Inflammatory macrophage treated with lipopolysaccharide for 1 hour (primary cell): ENCODE measurements at places on chromosomes 6 and 20.

DNA sequence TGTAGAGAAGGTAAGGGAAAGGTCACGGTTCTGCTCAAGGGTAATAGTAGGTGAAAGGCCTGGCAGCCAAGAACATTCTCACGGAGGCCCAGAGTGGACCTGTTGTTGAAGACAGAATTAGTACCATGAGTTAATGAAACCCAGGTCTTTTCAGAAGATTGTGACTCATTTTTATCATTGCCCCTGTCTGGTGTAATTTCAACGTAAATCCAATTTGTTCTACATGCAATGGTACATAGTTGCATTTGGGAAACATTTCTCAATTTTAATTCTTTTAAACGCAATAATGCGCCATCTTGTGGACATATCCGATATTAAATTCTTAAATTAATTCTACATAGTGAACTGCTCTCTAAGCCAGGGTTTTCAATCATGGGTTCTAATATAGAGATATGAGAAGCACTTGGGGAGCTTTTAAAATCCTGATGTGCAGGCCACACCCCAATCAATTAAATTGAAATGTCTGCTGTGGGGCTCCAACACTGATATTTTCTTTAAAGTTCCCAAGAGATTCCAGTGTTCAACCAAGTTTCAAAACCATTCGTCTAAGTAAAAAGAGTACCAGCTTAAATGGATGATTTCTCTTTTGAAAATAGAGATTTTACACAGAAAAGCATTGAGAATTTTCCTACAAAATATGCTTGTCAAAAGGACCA lies 257.4 kb downstream of the PLCB1 start:
- peak; percentile 97 for DNase-seq

- no peak for DNase-seq
Observed at GRCh38 chr6:76381612-76382011, 309.1 kb upstream of the IMPG1 start.

DNA sequence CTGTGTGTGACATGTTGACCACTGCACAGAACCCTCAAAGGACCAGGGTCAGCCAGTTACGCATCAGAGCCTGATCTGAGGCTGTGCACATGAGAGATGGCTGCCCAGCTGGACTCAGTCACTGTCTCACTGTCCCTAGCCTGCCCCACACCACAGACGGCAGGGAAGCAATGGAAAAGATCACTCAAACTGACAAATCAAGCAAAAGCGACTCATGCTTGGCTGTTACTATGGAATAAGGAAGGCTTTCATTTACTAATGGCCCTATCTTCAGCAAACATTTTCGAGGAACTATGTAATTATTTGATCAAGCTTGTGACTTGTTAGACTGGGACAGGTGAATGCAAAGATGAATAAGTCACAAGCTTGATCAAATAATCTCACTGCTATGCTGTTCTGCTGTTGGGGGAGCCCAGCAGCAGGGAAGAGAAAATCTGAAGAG lies 137.0 kb downstream of the SLC23A2 start:
- no peak for DNase-seq

DNA sequence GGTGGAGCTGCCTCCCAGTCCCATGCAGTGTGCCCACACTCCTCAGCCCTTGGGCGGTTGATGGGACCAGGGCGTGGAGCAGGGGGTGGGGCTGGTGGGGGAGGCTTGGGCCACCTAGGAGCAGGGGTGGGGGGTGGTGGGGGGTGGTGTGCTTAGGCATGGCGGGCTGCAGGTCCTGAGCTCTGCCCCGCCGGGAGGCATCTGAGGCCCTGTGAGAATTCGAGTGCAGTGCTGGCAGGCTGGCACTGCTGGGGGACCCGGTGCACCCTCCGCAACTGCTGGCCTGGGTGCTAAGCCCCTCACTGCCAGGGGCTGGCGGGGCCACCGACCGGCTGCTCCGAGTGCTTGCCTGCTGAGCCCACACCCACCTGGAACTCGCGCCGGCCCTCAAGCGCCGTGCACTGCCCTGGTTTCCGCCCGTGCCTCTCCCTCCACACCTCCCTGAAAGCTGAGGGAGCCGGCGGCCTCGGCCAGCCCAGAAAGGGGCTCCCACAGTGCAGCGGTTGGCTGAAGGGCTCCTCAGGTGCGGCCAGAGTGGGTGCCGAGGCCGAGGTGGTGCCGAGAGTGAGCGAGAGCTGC lies 59.6 kb upstream of the PRL start:
- no peak for DNase-seq

DNA sequence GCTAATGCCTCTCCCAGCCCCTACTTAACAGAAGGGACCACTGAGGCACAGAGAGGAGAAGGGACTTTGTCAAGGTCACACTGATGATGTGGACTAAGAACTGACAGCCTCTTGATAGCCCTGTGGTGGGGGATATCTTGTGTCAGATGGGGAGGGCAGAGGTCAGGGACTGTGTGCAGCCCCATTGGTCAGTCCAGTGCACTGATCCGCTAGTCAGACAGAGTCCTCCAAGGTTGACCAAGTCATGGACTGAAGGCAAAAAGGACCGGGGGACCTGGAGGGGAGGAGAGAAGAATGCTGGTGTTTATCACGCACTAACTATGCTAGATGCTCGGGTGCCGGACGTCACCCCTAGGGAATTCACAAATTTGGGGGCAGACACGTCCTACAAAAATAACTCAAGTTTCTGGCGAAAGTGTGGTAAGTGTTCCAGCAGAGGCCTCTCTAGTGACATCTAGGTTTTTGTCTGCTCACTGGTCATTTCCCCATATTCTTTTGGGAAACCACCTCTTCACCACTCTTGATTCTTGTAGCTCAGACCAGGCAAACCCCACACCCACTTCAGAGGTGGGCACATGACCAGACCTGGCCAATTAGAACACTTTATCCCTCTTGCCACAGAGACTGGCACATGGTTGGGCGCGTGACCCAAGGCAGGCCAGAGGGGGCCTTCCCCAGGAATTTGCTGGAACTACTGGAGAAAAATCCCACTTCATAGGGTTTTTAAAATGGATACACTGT lies 21.0 kb downstream of the TCF15 start:
- DNase-seq, result peak; percentile 94

- DNase-seq, result no peak
Observed at GRCh38 chr20:44034965-44035635, 120.4 kb downstream of the TOX2 start.

GRCh38 chr6:125665295-125665814 lies 84.1 kb upstream of the HEY2 start:
- no peak for DNase-seq

- peak; percentile 18 for DNase-seq
Observed at GRCh38 chr6:145758113-145758512, 22.8 kb upstream of the EPM2A start.

GRCh38 chr6:87729965-87730719 lies 28.1 kb upstream of the AKIRIN2 start:
- DNase-seq, result no peak

GRCh38 chr6:163530406-163530805 lies 115.9 kb downstream of the QKI start:
- DNase-seq, result no peak

DNA sequence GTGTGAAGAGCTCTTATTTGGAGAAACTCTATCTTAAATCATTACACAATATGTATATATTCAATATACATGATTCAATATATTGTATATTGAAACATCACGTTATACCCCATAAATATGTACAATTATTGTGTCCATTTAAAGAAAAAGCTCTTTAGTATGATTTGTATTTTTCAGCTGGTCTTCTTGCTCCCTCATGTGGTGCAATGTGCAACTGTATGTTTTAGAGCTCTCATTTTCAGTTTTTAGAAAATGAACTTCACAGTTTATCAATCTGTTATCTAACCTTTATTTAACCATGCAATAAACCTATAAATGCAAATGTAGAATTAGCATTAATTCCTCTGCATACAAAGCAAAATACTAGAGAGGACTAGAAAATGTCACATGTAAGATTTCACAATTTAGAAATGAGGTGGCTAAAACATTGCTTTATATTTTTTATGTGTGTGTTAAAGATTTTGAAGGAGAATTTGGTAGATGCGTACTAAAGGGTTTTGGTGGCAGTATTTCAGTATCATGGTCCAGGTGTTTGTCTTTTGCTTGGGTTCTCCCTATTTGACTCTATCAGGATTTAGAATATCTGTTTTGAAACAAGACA lies 167.1 kb downstream of the PHF3 start:
- peak; percentile 69 for DNase-seq

GRCh38 chr6:21046276-21046675 lies 512.0 kb downstream of the CDKAL1 start:
- no peak for DNase-seq

DNA sequence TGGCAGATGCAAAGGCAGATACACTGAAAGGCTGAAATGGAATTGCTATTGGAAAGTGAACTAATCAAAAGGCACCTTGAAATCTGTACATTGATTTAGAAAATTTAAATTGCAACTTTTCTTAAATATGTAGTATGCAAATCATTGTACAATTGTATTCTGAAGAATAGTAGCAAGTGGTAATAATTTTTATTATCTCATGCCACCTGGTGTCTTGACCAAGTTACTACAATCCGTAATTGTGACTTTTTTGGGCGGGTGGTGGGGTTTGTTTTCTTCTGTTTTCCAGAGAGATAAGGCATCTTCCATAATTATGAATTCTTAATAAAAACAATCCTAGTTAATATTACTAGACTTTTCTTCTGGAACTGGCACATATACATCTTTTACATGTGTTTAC lies 12.5 kb upstream of the BCKDHB start:
- peak; percentile 57 for DNase-seq

DNA sequence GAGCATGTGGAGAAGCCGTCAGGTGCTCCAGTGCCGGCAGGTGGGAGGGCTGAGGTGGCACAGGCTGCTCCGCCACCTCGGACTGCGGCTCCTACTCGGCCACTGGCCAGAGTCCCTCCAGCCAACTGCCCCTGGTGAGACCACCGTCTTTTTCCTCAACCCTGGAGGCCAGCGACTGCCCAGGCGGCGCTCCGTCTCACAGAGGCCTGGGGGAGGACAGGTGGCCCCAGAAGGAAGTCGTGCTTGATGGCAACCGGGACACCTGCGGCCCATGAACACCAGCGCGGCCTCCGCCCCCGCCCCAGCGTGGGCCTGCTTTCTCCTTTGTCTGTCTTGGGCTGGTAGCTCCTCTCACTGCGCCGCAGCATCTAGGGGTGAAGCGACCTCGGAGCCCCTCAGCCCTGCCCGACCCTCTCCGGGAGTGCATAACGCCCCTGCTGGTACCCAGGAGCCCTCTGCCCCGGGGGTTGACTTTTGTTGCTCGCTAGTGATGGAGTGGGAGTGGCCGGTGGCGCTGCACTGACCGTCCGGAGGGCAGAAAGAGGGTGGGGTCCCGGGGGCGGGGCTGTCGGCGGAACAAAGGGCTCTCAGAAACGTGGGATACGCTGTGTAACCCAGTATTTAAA lies 706 bp upstream of the TUBB2B start:
- DNase-seq, result no peak

GRCh38 chr6:55713436-55713835 lies 134.4 kb upstream of the HMGCLL1 start:
- DNase-seq, result no peak

DNA sequence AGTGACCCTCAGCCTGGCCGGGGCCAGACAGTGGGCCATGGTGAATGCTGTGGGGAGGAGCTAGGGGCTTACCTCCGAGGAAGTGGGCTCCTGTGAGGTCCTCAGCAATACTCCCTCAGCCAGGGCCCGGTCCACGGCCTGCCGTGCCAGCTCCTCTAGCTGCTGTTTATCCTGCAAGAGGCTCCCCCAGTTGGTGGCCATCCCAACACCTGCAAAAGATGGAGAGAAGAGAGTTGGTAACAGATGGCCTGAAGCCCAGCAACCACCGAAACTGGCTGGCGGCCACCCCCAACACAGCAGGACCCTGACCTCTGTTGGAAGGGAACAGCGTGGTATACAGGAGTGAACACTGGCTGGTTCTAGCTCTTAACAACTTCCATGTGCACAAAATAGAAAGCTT lies 4.0 kb downstream of the GSS start:
- DNase-seq, result no peak

GRCh38 chr6:30752157-30752927 lies 8.0 kb upstream of the IER3 start:
- peak; percentile 97 for DNase-seq

DNA sequence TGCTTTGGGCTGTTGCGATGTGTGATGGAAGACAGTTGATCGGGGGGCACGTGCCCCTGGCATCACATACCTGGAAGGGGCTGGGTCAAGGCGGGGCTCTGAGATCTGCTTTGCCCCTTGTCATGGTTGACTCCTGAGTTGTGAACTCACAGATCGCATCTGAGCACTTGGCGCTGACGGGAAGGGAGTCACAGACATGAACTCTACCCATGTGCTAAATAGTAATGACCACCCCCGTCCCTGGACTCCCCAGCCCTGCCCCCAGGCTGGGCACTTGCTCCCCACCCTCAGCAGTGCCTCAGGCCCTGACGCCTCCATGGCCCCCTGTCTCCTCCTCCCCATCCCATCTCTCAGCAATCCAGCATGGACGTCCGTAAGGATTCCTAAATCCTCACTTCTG lies 107.0 kb downstream of the SYNDIG1 start:
- DNase-seq, result no peak

- DNase-seq, result no peak
Observed at GRCh38 chr20:6506906-6507305, 260.6 kb upstream of the BMP2 start.

GRCh38 chr6:39313526-39314272 lies 520 bp downstream of the KCNK17 start:
- no peak for DNase-seq

DNA sequence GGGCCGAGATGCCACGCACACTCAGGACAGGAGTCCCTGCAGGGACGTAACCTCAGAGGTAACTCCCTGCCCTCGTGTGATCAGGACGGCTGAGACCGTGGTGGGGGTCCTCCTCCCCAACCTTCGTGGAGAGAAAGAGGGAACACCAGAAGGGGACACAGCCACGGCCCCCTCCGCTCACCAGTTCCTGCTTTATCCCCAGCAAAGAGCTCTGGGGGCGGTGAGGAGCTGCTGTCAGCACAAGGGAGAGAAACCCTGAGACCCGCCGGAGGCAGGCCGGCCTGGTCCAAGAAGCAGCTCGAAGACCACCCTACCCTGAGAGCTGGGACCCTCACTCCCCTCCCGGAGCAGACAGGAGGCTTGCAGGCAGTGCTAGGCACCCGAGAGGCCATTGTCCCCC lies 44.4 kb downstream of the SLC2A4RG start:
- DNase-seq, result no peak

DNA sequence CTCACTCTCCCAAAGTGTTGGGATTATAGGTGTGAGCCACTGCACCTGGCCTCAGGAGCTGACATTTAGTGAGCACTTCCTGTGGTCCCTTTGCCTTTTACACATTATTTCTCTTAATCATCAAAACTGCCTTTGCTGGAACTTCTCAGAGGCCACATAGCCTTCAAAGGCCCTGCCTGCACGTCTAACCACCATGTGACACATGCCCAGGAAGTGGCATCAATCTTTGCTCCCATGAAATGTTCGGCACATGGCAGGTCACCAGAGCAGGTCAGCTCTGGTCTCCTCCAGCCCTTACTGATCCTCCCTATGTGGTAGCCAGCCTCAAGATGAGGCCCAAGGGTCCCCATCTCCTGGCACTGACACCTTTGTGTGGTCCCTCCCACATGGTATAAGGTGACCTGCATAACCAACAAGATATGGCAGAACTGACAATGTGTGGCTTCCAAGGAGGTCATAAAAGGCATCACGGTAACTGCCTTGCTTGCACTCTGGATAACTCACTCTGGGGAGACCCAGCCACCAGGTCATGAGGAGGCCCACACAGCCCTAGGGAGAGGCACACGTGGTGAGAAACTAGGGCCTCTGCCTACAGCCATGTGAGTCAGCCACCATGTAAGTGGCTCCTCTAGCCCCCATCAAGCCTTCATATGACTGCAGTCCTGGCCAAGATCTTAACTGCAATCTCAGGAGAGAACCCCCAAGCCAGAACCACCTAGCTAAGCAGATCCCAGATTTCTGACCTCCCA lies 28.8 kb upstream of the HMGA1 start:
- peak; percentile 51 for DNase-seq
